Bronchial smooth muscle cell (primary cell): ENCODE measurements at places on chromosomes 5 and 9. TPM values are rescaled to one million over a fixed set of nuclear protein-coding genes. Genes with fewer than 3 reads are reported as not detected.

The CORO2A gene
- total RNA-seq = under 0.01 TPM in 2 replicates

The SPATA31D4 gene
- not detected in 2 replicates for total RNA-seq

The SLC6A7 gene
- not detected in 2 replicates for total RNA-seq

The IRX1 gene
- 0.09 TPM in 1 of 2 replicates, not detected in the other for total RNA-seq

The MARVELD2 gene
- total RNA-seq = 0.16 and 0.26 TPM in 2 replicates

The TPPP gene
- under 0.01 and 0.09 TPM in 2 replicates for total RNA-seq

The FOXD4 gene
- total RNA-seq = 0.09 and 0.16 TPM in 2 replicates

The BRINP1 gene
- total RNA-seq = 0.09 TPM in 1 of 2 replicates, not detected in the other

The P4HA2 gene
- 199 and 465 TPM in 2 replicates for total RNA-seq

The RNF183 gene
- total RNA-seq = not detected in 2 replicates
